ENCODE measurements at places on chromosomes 12 and 14. TPM values are rescaled to one million over a fixed set of nuclear protein-coding genes. Genes with fewer than 3 reads are reported as not detected.

The CATSPERB gene
- 0.68 TPM for polyA plus RNA-seq

The MEG3 gene
- polyA plus RNA-seq = 3,089 TPM

The FOXA1 gene
- 0.28 TPM for polyA plus RNA-seq

The ZFYVE21 gene
- 40.2 TPM for polyA plus RNA-seq

The SLCO1B1 gene
- polyA plus RNA-seq = not detected

The VRTN gene
- polyA plus RNA-seq = 0.26 TPM

The MAP3K9 gene
- 0.24 TPM for polyA plus RNA-seq

The OR4Q3 gene
- polyA plus RNA-seq = not detected

The SLC38A1 gene
- polyA plus RNA-seq = 41.5 TPM

DNA sequence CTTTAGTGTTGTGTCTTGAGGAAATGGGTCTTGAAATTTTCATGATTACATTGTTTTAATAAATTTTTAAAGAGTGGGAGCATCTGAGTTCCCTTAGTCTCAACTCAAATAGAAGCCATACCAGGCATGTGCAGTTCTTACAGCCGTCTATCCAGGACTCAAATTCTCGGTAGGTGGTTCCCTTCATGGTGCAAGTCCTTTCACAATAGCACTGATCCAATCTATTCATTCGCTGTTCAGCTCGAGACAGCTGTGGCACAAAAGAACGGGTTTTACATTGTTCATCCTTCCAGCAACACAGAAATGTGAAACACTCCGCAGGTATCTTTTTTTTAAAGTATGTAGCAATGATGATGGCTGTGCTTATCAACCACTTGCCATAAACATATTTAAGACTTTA, 100.2 kb downstream of the NELL2 start:
- DNase-seq = no peak

DNA sequence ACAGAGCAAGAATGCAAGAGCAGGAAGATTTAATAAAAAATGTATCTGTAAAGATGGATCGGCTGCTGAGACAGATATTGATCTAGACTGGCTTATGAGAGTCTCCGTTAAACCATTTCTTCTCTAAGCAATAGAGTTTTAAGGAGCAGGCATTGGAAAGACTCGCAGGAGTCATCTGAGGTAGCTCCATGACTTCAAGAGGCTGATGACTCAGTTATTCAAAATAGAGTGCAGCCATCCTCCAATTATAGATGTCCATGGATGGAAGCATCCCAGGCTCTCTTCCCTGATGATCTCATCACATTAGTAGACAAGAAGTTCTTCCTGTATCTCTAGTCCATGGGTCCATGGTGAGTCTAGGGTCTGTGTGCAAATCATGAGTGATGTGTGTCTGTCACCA, 638.3 kb upstream of the TMEM132C start:
- no peak for DNase-seq

DNA sequence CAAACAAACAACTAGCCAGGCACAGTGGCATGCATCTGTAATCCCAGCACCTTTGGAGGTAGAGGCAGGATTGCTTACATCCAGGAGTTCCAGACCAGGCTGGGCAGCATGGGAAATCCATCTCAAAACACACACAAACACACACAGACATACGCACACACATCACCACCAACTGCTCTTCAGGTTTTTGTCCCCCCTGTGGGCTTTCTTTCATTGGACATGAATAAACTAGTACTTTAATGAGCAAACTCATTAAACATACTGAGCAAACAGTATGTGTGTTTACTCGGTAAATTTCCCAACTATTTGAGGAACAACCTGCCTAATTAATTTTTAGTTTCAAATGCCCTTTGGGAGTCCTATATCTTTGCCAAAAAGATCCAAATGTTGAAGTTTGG, 10.1 kb upstream of the RASSF3 start:
- DNase-seq = no peak

GRCh38 chr12:31947971-31948370, 11.2 kb upstream of the RESF1 start:
- DNase-seq = no peak

DNA sequence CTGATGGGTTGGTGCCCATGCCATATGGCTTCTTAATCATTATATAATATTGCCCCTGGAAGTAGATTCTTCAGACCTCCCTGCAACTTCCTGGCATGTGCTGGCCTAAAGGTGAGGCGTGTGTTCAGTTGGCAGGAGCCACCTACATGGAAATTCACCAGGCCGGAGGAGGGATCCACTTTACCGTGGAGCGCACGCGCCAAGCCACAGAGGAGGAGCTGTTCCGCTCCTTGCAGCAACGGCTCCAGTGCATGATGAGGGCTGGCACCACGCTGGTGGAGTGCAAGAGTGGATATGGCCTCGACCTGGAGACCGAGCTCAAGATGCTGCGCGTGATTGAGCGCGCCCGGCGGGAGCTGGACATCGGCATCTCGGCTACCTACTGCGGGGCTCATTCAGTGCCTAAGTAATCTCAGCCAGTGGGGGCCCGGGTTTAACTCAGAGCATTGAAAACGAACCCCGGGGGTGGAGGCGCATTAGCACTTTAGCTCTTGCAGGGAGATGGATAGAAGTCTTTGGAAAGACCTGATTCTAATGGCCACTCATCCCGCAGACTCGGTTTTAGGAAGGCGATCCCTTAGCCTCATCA, 13.5 kb downstream of the AMDHD1 start:
- DNase-seq = no peak

DNA sequence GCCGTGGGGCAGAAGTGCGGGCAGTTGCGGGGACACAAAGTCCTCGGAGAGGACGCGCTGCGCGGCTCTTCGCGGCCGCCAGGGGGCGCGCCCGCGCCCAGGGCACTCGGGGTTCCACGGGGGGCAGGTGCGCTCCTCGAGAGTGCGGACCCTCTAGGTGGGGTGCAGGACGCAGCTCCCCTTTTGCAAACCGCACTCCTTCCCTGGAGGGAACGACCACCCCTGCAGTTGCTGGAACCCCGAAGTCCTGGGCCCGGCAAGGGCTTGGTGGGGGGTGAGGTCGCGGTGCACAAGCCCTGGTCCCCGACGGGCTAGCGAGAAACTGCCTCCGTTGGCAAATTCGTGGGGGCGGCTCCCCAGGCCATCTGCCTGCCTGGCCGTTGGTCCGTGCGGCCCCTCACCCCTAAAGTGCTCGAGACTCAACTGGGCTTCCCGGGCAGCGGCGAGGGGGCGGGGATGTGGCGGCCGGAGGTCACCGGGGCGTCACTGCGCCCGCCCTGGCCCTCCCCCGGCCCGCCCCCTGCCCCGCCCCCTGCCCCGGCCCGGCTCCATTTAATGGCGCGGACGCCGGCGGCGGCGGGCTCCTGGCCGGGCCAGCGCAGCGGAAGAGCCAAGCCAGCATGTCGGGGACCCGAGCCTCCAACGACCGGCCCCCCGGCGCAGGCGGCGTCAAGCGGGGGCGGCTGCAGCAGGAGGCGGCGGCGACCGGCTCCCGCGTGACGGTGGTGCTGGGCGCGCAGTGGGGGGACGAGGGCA, at the start of gene ADSS1:
ADSS1 (plus strand) TSS at position 579 of the 756 bp plus-strand sequence; CDS start at position 621, 42 bp downstream.
- peak; percentile 45 for DNase-seq

- DNase-seq = no peak
Measured at GRCh38 chr12:89276860-89277259, 75.4 kb downstream of the DUSP6 start.

- no peak for DNase-seq
Measured at GRCh38 chr12:123250471-123251383, 17.5 kb downstream of the MTRFR start.

- no peak for DNase-seq
Measured at GRCh38 chr14:95515080-95515489, 1.4 kb downstream of the SYNE3 start.

GRCh38 chr12:108980831-108981618, 39.8 kb downstream of the SVOP start:
- DNase-seq = no peak

DNA sequence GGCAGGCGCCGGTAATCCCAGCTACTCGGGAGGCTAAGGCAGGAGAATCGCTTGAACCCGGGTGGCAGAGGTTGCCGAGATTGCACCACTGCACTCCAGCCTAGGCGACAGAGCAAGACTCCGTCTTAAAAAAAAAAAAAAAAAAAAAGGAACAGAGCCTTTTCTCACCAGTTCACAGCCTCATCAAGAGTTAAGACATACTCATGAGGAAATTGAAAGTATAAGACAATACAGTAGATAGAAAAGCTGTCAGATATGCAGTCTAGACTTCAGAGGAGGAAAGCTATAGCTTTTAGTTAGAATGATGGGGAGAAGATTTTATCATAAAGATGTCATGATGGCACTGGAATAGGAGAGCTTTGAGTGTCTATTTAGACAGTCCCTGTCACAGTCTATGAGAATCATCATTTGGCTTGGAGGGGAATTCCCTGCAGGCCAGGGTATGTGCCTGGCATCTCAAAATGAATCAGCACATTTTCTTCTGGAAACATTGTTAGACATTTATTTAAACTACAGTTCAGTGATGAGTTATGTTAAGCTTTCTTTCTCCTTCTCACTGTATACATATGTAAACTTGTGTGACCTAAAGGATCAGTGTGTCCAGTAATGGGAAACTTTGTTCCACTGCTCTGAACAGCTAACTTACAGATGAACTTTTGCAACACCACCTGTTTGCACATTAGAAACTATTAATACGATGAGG, 2.9 kb upstream of the RAB35 start:
- DNase-seq = no peak

DNA sequence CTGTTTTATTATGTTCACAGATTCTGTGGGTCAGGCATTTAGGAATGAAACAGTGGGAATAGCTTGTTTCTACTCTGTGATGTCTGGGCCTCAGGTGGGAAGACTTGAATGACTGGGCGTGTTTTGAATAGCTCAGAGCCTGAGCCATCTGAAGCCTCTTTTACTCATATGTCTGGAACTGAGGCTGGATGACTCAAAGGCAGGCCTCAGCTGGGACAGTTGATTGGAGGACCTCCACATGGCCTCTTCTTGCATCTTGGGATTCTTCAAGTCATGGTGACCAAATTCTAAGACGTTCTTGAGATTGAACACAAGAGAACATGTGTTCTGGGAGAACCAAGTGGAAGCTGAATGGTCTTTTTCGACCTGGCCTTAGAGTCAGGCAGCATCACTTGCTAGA, 45.8 kb upstream of the TBX3 start:
- no peak for DNase-seq

DNA sequence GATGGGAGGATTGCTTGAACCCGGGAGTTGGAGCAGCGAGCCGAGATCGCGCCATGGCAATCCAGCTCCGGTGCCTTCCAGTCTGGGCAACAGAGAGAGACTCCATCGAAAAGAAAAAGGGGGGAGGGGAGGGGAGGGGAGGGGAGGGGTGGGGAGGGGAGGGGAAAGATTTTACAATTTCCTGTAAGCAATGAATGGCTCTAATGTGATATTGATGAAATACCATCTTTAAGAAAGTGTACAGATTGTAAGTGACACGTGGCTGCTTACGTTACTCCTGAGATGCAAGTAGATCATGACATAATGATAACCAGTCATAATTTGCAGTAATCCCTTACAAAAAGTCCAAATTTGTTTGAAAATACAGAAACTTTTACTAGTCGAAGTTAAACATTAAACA, 1.4 kb downstream of the SLC25A21 start:
- DNase-seq = no peak

- no peak for DNase-seq
Measured at GRCh38 chr14:55028066-55028465, 1.0 kb downstream of the SOCS4 start.

DNA sequence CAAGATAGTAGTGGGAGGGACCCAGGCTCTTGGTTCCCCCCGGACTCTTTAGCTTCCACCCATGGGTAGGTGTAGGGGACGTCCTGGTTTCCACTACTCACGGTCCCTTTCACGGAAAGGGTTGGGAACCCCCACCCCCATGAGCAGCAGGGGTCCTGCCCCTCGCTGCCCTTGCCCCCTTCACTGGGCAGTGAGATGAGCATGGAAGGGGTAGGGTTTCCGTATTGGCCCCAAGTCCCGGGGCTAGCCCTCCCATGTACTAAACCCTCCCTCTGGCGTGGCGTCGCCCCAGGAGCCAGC, 12.7 kb downstream of the AGAP2 start:
- no peak for DNase-seq

DNA sequence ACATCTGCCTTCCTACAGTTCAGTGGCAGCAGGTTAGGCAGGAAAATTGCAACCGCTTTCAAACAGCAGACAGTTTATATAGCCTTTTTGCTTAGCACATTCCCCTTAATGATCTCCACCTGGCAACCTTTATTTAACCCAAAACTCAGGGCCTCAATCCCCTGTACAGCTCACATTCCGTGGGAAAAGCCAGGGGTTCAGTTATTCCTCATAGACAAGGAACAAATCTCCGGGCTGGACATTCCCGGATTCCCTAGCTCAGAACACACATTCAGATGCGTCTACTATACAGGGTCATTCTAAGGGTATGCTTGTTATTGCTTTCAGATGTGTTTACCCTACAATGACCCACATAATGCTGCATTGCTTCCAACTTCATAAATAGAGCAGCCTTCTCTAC, 73.8 kb upstream of the DCN start:
- DNase-seq = peak; percentile 81

- DNase-seq = no peak
Measured at GRCh38 chr12:25883026-25883916, 75.2 kb upstream of the RASSF8 start.

- no peak for DNase-seq
Measured at GRCh38 chr14:58751788-58752187, 114.0 kb downstream of the DACT1 start.

GRCh38 chr12:26318661-26319068, 123.3 kb downstream of the SSPN start:
- DNase-seq = peak; percentile 35

DNA sequence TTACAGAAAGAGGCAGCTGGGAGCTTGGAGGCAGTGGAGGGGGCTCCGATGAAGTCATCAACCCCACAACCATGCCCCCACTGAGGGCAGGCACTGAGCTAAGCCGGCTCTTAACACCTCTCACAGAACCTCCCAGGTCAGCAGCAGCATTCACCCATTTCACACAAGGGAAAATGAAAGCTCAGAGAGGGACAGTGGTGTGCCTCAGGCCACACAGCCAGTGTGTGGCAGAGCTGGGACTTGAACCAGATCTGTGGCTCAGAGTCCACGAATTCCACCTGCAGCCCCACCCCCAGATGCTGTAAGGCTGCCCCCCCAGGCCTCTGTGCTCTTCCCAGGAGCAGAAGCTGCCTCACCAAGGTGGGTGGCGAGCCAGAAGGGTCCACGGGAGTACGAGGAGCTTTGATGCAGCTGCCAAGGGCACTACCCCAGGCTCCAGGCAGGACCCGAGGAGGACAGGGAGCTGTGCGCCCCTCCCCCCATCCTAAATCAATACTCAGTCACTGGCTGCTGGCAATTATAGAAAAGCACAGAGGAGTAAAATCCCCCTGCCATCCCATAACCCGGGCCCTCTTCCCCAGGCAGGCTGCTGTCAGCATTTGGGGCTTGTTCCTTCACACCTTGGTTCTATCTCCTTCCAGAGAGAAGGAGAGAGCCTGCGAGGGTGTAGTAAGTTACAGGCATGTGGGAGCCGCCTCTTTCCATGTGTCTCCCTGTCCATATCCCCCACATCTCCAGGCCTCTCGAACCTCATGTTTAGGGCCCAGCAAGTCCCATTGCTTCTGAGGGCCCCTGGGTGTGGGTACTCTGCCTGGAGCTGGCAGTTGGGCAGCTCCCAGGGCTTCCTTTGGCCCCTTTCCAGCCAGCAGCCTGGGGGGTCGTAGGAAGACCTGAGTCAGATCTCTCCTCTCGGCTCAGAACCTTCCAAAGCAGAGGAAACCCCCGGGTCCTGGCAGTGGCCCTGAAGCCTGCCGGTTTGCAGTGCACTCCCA, 47.6 kb downstream of the FAM222A start:
- no peak for DNase-seq

GRCh38 chr12:20436316-20436715, 68.0 kb downstream of the PDE3A start:
- DNase-seq = peak; percentile 56

All from muscle of arm (tissue), 14 donors.